H7 (cell line): ENCODE measurements at places on chromosomes 16 and 17.

DNA sequence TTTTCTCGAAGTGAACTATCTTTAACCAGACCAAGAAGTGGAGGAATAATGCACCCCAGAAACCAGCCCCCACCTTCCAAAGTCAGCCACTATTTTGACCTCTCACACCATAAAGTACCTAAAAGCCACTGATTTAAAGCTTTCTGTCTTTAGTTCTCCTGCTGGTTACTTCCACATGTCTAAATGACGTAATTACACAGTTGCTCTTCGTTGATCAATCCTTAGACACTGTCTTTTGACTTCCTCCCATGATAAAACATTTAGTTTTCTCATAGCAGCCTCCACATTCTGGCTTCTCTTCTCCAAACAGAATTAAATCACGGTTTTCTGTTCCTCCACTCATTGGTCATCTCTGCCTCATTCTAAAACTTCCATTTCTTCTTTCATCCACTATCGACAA lies 294.4 kb upstream of the N4BP1 start:
- DNase-seq = no peak

- DNase-seq = peak; percentile 83
Observed at GRCh38 chr17:6454495-6455320, 10.5 kb downstream of the PIMREG start.

GRCh38 chr16:27436065-27436464 lies 34.1 kb downstream of the IL21R start:
- DNase-seq = no peak

DNA sequence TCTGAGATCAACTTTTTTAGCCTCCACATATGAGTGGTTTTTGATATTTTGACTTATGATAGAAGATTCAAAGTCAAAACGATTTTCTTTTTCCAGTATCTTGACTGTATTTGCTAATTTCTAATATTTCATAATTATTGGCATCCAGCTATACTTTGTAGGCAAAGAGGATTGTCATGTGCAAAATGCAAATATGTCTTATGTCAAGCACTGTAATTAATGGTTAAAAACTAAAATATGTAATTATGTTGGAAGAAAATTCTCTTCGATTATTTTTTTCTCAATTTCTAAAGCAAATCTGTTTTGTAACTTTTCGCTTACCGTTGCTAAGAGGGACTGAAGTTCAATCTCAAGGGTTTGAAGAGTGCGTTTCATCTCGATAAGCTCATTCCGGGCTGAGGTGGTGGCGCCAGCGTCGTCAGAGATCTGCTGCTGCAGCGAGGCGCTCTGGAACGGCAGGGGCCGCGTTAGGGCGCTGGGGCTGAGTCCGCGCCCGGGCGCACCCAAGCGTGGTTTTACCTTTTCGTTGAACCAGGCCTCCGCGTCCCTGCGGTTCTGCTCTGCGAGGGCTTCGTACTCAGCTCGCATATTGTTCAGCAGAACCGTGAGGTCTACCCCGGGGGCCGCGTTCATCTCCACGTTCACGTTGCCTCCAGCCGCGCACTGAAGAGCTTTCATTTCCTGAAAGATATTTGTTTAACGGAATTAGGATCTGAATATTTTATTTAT lies 3.0 kb downstream of the KRT27 start:
- DNase-seq = no peak

DNA sequence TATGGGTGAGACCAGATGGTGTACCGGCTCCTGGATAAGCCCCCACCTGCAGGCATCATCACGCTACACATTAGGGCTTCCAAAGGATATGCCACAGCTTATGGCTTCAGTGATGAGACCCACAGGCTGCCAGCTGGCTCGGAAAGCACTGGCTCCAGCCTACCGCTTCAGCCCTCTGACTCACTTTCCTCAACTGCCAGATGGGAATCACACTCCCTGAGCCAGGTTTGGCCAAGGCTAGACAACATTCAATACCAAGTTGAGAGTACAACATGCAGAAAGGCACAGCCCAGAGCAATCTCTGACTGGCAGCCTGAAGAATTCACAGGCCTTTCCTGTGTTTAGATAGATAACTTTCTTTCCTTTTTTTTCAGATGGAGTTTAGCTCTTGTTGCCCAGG lies 10.3 kb downstream of the CENPV start:
- DNase-seq = no peak

DNA sequence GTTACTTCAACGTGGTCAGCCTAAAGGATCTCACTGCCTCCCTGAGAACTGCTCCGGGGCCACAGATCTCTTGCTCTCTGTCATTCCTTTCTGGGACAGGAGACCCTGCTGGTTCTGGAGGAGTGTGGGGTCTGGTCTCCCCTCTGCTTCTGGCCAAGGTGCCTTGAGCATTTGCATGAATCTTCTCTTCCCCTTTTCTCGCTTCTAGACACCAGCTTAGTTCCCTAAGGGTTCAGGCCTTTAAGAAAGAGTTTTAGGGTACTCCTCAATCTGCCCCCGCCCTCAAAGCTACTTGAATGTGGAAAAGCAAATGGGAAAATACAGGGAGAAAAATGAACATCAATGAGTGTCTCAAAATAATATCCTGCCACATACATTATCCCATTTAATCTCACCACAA lies 48.1 kb downstream of the WSB1 start:
- no peak for DNase-seq

DNA sequence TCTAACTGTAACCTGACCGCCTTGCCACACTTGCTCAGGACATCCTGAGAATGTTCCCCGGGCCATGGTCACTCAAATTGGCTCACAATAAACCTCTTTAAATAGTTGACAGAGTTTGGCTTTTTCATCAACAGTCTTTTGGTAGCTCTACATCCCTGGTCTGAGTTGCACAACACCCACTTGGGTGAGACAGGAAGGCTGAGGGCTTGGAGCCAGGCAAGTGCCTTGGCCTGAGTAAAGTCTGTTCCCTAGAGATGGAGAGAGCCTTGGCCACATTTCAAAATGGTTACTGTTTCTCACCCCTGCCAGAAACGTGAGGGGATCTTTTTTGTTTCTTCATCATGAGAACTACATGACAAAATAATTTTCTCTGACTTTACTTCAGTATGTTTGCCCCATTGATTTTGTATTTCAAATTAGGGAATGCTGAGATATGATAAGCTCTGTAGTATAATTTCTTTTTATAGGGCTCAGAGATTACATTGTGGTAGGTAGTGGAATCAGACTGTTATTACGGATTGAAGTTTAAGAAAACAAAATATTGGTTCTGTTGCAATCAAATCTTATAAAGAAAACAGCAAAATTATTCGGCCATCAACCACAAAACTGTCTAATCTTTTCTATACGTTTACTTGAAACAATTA lies 53.9 kb upstream of the NETO2 start:
- DNase-seq = no peak
